ENCODE measurements at places on chromosomes 5 and 9.

DNA sequence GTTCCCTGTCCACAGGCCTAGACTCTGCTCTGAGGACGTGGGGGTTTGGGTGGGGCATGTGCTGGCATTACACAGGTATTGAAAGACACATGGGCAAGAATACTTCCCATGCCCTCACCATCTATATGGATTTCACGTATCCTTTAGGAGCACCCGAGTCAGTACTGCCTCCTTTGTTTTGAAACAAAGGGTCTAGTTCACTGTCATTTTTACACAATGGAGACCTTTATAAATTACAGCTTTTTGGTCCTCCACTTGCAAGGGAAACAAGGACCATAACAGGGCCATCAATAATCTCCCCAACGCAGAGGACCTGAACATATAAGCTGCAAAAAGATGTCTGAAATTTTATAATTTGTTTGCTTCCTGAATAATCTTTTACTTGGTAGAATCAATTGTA is 24.9 kb upstream of the CRHBP start:
- DNase-seq, result no peak

DNA sequence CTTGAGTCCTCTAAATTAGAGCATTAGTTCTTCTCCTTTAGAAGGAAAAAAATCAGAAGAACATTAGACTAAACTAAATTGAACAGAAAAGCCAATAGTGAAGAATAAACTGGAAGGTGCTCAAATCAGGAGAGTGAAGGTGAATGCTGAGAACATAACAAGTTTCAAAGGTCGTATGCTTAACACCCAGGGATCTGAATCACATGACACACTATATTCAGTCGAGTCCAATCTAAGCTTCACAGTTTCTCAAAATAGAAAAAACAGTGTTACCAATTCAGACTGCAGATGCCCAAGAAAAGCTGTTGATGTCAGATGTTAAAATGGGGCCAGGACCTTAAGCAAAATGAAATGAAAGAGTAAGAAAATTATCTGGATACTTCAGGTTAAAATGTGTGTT is 614.5 kb downstream of the EFNA5 start:
- no peak for DNase-seq

DNA sequence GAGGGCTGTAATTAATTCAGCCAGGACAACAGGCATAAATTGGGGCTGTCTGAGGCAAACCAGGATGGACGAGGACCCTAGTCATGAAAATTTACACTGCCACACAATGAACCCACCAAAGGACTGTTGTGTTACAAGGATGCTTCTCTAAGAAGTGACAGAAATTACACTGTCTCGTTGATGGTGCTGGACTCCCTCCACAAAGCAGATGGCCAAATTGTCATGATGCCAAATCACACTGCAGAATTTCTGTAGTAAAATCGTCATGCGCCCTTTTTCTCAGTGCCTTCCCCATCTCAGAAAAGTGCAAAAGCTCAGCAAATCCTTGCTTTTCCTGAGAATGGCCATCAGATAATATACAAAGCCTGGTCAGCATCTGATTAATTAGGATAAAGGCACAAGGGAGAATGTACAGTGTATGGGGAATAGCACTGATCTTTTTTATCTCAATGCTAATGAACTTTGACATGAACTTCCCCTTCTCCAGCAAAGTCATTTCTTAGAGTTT is 545.8 kb downstream of the CSNK1G3 start:
- no peak for DNase-seq

- no peak for DNase-seq
These were observed 403 bp downstream of the KIF2A start for GRCh38 chr5:62306323-62306895.

- DNase-seq, result no peak
These were observed 15.8 kb upstream of the PSAT1 start for GRCh38 chr9:78280982-78281668.

DNA sequence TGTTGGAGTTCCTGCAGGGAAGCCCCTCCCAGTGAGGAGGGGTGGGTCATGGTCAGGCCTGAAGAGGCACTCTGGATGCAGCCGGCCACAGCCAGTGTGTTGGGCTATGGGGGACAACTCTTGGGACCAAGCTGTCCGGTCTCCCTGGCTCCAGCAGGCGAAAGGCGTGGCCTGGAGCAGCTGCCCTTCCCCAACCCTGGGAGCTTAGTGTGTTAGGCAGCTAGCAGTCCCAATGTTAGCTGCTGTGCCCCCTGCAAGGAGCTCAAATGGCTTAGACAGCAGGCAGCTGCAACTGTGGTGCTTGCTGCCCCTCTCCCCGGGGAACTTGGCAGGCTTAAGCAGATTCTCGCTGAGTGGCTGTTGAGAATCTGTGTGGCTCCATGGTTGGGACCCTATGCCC is 67.5 kb upstream of the ACTBL2 start:
- DNase-seq, result no peak

DNA sequence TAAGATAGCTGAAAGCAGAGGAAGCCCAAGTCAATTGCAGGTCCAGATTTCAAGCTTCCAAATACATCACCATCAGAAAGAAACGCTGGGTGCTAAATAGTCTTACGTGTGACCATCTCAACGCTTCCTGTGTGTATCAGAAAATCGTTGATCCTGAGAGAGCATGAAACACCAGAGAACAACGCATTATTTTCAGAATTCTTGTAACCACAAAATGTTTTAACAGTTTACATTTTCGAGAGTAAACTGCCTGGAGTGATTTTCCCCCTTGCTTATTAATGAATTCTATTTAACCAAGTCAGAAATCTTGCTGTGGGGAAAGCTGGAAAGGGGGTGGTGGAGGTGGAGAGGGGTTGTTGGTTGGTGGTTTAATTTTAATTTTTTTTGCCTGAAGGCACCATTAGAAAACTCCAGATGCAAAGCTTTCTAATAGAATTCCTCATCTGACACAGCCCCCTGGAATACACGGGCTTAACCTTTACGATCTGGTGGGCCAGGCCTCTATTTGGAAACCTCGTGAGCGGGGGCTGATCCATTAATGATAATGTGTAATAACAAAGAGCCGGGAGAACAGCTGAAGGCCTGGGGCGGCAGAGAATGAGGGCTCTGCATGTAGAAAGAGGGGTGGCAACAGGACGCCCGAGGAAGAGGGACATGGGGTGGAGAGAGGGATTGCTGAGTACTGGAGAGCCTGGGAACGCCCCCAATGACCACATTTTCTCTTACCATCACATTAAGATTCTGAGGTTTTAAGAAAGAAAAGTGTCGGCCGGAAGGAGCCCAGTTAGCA is 124.5 kb upstream of the NFIB start:
- DNase-seq, result no peak

- DNase-seq, result no peak
These were observed 22.3 kb upstream of the OLFM1 start for GRCh38 chr9:135065151-135065550.

DNA sequence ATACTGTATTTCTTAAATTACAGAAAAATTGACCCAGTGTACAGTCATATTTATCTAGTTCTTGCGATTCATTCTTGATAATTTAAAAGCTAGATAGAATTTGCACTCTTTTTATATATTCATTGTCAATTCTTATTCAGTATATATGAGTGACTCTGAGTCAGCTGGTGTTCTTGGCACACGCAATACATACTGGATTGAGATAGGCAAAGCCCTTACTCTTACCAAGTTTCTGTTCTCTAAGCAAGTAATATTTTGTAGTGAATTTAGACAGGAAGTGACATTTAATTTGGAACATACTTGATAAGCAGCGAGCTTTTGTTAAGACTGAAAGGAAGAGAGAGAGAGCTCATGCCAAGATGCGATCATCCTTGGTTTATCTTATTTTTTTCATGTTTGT is 57.7 kb downstream of the GPBP1 start:
- no peak for DNase-seq

- DNase-seq, result no peak
These were observed 892 bp downstream of the SMIM32 start for GRCh38 chr5:136192015-136192525.

DNA sequence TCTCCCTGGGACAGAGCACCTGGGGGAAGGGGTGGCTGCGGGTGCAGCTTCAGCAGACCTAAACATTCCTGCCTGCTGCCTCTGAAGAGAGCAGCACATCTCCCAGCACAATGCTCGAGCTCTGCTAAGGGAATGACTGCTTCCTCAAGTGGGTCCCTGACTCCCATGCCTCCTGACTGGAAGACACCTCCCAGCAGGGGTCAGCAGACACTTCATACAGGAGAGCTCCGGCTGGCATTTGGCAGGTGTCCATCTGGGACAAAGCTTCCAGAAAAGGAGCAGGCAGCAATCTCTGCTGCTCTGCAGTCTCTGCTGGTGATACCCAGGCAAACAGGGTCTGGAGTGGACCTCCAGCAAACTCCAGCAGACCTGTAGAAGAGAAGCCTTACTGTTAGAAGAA is 77.2 kb downstream of the SLCO6A1 start:
- no peak for DNase-seq

DNA sequence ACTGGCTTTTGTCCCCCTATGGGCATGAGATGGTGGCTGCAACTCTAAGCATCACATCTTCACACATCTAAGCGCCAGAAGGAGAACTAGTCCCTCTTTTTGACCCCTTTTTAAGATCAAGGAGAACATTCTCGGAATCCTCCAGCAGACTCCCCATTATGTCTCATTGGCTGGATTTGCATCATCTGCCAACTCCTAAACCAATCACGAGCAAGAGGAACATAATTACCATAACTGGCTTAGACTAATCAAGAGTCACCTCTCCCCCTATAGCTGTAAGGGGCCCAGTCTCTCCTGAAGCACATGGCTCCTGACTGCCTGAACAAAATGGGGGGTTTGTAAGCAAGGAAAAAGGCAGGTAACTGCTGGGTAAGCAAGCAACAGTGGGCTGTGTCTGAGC is 68.5 kb upstream of the IQGAP2 start:
- no peak for DNase-seq

GRCh38 chr9:20271096-20271495 is 351.2 kb downstream of the MLLT3 start:
- no peak for DNase-seq
